ENCODE measurements at places on chromosomes 1 and 21.

- no peak for DNase-seq
Measured at GRCh38 chr1:17451731-17452130, 12.3 kb upstream of the RCC2 start.

DNA sequence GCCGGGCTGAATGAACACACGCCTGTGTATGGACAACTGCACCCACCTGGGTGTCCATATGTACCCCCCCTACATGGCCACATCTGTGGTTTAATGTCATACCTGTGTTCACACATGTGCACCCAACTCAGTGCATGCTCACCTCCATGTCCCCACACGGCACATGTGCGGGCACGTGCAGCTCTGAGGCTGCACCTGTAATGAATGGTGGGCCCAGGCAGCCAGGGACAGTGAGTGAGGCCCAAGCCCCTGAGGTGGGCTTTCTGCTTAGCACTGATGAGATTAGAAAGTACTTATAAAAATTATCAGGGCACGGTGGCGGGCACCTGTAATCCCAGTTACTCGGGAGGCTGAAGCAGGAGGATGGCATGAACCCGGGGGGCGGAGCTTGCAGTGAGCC is 42.5 kb upstream of the CSF3R start:
- DNase-seq: no peak

- DNase-seq: no peak
Measured at GRCh38 chr21:15446223-15446622, 283.6 kb upstream of the USP25 start.

GRCh38 chr1:154497026-154497806 is 4.8 kb upstream of the TDRD10 start:
- DNase-seq: no peak

Data from EL (cell line).